Left forelimb (tissue), 1 donor: ENCODE measurements at places on chromosomes 2 and 18.
A peak's percentile ranks its signal among the peaks of the same experiment; 100 is the strongest.

GRCh38 chr2:112161431-112162145 is 23.4 kb downstream of the FBLN7 start:
- DNase-seq: no peak

DNA sequence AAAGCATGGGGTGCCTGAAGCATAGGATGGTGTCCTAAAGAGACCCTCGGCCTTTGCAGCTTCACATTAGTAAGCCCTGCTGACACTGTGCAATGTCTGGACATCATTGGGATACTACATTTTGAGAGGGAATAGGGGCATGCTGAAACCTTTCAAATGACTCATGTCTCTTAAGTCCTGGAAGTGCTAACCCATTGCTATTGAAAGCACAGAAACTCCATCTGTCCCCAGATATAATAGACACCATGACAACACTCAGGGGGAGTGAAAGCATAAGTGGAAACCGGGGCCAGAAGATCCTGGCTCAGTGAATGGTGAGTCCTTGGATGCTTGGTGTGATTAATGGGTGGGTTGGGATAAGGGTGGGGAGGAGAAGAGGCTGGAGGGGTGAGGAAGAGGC is 595.5 kb upstream of the ID2 start:
- DNase-seq: no peak

DNA sequence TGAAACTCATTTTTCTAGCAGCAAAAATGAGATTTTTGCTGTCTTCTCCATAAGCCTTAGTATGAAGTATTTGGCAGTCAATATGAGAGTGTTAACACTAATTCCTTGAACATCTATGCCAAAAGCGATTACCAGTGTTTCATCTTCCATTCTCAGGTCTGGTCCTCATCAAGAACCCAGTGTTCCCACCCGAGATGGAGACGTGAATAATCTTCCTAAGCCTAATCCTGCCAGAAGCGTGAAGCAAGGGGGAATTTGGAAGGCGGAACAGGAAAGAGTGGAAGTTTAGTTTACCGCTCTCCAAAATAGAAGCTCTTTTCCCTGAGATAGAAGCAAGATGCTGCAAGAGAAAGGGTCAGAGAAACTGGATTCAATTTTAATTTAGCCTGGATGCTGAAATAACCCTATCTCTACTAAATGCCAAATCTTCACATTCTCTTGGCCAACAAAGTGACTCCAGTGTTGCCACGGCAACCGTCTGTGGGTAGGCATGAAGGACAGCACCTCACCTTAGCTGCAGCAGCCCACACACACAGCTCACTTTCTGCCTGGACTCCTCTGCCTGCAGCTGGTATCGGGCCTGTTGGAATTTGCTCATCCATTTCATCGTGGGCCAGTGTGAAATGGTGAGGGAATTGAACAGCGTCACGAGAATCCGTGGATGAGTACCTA is 711.1 kb downstream of the CBLN2 start:
- DNase-seq: no peak

DNA sequence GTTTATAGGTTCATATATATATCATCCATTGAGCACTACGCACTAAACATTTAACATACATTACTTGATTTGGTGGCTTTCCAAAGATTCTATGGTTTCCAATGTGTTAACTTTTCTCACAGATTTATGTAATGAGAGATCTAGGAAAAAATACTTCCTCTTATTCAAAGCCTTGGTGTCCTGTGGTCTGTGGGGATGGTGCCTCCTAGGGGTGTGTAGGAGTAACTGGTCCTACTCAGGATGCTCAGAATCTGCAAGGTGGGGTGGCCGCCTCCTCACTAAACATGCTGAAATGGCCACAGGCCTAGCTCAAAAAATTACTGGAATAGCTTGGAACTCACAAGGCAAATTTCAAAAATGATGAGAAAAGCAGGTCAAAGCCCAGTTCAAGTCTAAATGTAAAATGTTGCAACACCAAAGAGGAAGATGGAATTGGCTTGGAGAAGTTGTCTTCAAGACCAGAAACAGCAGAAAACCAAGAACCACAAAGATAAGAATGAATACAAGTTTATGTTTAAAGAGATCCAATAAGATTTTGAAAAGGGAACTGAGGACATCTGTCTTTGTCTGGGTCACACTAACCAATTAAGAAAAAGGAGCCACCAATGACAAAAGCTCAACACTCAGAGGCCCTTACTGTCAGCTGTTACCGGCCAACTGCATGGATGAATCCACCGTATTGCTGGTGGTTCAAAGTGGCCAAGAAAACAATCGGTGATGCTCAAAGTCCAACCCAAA is 11.5 kb downstream of the GPR55 start:
- peak; percentile 60 for DNase-seq

GRCh38 chr18:78247615-78248289 is 731.9 kb upstream of the SALL3 start:
- DNase-seq: no peak

DNA sequence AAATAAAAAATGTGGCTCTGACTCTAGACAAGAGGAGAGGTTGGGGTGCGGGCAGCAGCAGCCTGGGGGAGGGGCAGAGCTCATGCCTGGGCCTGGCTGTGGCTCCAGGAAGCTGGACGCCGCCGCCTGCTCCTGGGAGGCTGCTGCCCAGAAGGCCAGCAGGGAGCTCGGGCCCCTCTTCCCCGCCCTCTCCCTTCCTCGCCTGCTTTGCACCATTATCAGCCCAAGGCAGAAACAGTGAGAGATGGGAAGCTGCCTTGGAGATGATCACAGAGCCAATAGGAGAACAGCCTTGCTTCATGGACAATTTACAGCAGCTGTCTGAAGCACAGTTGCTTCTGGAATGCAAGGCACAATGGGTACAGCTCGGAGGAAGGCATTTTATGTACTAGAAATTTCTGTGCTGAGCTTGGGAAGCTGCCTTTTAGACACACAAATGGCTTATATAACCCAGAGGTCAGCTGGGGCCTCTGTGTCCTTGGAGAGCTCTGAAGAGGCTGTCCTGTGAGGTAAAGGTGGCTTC is 55.3 kb upstream of the AFF3 start:
- DNase-seq: peak; percentile 74

GRCh38 chr2:43648994-43649701 is 12.1 kb downstream of the PLEKHH2 start:
- no peak for DNase-seq

GRCh38 chr2:236600892-236601291 is 31.3 kb downstream of the ACKR3 start:
- DNase-seq: no peak

GRCh38 chr2:102358496-102358895 is 2.9 kb downstream of the IL18R1 start:
- DNase-seq: no peak

- no peak for DNase-seq
Measured at GRCh38 chr18:35616664-35617423, 35.3 kb downstream of the GALNT1 start.

GRCh38 chr2:106982350-106982749 is 96.4 kb upstream of the ST6GAL2 start:
- DNase-seq: no peak

DNA sequence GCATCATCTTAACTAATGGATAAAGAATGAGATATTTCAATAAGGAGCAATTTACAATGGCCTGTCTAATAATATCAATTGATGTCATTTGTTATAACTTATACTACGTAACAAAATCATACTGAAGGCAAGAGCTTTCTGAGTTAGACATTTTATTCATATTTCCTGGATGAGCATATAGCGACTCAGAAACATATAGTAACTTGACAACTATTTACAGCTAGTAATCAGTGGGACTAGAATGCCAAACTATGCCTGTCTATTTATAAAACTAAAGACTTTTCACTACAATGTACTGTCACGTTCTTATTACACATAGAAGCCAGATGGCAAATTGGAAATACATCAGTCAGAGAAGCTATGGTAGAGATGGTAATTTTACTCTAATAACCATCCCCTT is 766.2 kb upstream of the TMEFF2 start:
- DNase-seq: no peak

GRCh38 chr18:51361130-51361860 is 163.8 kb upstream of the MEX3C start:
- no peak for DNase-seq

DNA sequence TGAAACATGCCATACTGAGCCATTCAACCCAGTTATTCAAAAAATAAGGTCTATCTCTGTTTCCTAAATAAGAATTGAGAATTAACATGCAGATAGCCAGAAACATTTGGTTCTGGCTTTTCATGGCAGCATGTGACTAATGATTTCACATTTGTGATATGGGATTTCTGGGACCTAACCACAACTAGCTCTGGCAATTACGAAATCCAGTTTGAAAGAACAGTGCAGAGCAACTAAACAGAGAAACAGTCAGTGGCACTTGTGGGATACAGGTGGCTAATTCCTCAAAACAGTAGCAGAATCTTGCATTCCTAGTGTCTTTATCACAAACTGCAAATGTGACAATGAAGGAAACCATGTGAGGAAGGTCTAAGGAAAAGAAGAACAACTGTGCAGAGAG is 637.8 kb upstream of the CHAC2 start:
- DNase-seq: no peak

DNA sequence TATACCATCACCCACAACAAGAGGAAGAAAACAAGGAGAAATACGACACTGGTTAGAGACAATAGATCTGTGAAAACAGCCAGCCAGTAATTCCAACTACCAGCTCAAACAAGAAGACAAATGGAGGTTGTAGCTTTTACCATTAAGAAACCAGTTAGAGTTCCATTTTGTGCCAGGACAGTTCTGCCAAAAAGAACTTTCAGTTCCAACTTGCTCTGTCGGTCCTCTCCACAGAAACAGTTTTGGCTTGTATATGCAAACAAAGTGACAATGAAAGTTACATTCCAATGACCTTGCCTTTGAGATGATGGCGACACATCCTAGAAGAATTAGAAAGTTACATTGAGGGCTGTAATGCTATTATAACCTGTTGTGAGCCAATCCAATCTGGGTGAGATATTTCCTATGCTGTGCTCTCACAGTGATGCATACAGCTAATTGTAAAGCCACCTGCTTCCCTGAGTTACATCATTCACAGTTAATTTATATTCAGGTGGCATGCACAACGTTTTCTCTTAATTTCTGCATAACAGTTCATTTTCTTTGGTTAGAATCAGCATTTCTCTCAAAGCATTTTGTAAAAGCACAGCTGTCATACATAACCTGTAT is 1378.4 kb upstream of the PIK3C3 start:
- DNase-seq: no peak

- DNase-seq: no peak
Measured at GRCh38 chr2:60478660-60479059, 74.8 kb downstream of the BCL11A start.

DNA sequence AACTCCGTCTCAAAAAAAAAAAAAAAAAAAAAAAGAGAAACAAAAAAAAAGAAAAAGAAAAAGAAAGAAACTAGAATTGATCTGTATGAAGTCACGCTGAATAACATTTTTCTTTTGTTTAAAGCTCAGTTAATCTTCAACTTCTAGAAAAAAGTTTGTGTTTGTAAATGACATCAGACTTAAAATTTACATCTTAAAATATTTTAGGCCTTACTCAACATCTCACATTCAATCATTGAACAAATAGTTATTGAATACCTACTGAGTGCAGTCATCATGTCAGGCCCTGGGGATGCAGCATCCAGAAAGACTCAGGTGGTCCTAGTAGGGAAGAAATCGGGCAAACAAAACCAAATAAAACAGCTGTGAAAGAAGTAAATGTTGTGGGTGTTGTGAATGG is 292.3 kb upstream of the FANCL start:
- no peak for DNase-seq

- no peak for DNase-seq
Measured at GRCh38 chr2:130920415-130921163, 83.9 kb downstream of the ARHGEF4 start.

DNA sequence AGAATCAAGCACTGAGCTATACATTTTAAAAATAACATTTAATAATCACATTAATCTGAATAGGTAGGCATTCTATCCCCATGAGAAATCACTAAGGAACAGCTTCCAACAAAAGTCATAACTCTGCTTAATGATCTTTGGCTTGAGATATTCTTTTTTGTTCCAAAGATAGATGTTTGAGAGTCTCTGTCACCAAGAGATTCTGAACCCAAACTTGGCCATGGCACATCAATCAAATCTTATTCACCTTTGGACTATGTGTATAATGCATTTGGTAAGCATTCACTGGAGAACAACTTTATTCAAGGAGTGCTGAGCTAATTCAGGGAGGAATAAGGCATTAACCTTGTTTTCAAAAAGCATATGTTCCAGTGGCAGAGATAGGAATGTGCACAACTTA is 743.3 kb downstream of the SLC4A3 start:
- DNase-seq: no peak
